ENCODE measurements at places on chromosomes 2 and 18.

- H3K36me3 ChIP-seq, result no peaks in the 10 kb centered on the region
- H3K4me3 ChIP-seq, result no peak overlapping the region
- no peaks in the 10 kb centered on the region for H3K4me1 ChIP-seq
- peaks cover 2% of the 10 kb centered on the region for H3K27me3 ChIP-seq
- H3K27ac ChIP-seq, result no peak overlapping the region
Observed at GRCh38 chr2:59034837-59035236, 793.7 kb upstream of the FANCL start.

DNA sequence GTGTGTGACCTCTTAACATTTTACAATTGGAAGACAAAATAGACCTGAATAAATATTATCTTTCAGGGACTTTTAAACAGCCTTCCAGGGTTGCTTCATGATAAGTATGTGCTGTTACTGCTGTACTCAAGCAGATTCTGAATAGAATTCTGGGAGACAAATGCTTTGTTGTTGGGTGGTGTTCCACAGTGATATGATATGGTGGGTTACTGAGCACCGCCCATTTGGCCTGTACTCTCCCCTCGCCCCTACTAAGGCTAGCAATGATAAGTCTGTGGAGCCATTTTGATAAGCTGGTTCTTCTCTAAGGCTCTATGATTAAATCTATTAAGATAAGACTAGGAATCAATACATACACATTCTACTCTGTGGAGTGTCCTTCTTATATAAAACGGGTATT lies 89.8 kb upstream of the ITGA4 start:
- H3K36me3 ChIP-seq, result no peaks in the 10 kb centered on the region
- no peak for DNase-seq
- H3K4me3 ChIP-seq, result no peak overlapping the region
- no peaks in the 10 kb centered on the region for H3K27me3 ChIP-seq
- peaks cover 13% of the 10 kb centered on the region for H3K4me1 ChIP-seq

DNA sequence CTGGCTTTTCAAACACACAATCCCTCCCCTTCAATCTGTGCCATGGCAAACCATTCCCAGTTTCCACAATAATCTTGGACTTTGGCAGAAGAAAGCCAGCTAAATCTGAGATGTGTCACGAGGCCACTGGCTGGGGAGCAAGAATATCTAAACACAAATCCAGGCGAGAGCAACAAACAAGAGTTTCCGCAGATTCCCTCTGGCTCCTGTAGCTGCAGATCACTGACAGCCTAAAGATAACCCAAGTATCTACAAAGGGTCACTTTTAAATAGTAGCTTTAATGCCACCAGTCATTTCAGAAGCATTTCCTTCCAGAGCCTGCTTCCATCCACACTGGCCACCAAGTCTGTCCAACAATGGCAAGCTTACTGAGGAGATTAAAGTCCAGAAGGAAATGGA lies 86.9 kb downstream of the ACVR1 start:
- no peak overlapping the region for H3K4me3 ChIP-seq
- DNase-seq, result no peak
- H3K36me3 ChIP-seq, result peaks cover 7% of the 10 kb centered on the region
- peaks cover 28% of the 10 kb centered on the region for H3K4me1 ChIP-seq

DNA sequence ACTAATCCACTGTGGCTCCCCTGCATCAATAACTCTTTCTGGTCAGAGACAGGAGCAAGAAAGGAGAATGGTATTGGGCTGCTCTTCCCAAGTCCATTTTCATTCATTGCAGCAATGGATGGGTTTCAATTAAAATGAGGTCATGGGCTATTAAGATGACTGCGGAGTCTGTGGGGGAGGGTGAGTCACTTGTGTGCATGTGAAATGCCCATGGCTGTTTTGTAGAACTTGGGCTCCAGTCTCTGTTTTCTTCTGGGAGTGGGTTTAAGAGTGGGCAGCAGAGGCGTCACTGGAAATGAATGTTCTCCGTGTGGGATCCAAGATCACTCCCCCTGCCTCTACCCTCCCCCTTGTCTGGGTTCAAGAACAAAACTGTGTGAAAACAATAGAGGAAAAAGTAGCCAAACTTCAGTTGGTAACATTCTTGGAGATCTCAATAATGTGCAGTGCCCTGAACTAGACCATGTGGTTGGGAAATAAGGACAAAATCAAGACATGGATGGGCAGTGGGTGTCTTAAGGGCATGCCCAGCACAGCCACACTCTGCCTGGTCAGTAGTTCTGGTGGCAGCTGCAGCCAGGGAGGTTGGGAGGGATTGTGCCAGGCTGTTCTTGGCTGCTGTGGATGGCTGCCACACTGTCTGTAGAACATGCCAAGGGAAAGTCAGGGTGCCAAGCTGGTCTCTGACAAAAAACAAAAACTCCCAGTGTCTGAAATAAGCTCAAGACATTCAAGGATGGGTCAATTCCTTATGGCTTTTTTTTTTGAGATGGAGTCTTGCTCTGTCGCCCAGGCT lies 68.2 kb upstream of the CXCR4 start:
- no peaks in the 10 kb centered on the region for H3K27me3 ChIP-seq
- H3K4me1 ChIP-seq, result no peaks in the 10 kb centered on the region
- no peak overlapping the region for H3K4me3 ChIP-seq
- H3K36me3 ChIP-seq, result no peaks in the 10 kb centered on the region

GRCh38 chr18:48875942-48876511 lies 74.7 kb downstream of the SMAD7 start:
- H3K4me1 ChIP-seq, result peaks cover 6% of the 10 kb centered on the region
- H3K27me3 ChIP-seq, result no peaks in the 10 kb centered on the region
- DNase-seq, result no peak
- H3K4me3 ChIP-seq, result no peak overlapping the region
- H3K36me3 ChIP-seq, result no peaks in the 10 kb centered on the region
- no peak overlapping the region for H3K27ac ChIP-seq

GRCh38 chr2:235366390-235366789 lies 127.5 kb upstream of the AGAP1 start:
- no peaks in the 10 kb centered on the region for H3K36me3 ChIP-seq
- no peak overlapping the region for H3K4me3 ChIP-seq
- H3K27ac ChIP-seq, result no peak overlapping the region

- H3K4me3 ChIP-seq, result no peak overlapping the region
- no peak overlapping the region for H3K27ac ChIP-seq
Observed at GRCh38 chr2:142531377-142531776, 346.1 kb upstream of the KYNU start.

DNA sequence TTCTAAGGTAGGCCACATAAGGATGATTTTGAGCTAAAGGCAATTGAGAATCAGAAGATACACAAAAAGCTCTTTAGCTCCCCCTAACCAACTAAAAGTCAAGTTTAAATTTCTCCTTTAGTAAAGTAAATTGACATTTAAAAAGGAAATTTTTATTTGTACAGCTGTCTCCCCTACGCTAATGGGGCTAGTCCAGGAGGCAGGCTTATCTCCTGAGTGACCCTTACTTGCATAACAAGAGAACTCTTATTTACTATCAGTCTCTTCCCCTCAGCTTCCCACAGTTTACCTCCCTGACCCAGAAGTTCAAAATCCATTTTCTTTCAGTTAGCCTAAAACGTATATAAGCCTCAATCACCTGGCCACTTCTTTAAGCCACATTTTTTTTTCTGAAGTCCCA lies 1002.8 kb upstream of the NRXN1 start:
- no peak for DNase-seq
- no peak overlapping the region for H3K4me3 ChIP-seq

GRCh38 chr2:142425551-142425950 lies 294.7 kb upstream of the LRP1B start:
- H3K36me3 ChIP-seq, result no peaks in the 10 kb centered on the region
- H3K4me1 ChIP-seq, result no peaks in the 10 kb centered on the region
- H3K27me3 ChIP-seq, result no peaks in the 10 kb centered on the region
- H3K4me3 ChIP-seq, result no peak overlapping the region

DNA sequence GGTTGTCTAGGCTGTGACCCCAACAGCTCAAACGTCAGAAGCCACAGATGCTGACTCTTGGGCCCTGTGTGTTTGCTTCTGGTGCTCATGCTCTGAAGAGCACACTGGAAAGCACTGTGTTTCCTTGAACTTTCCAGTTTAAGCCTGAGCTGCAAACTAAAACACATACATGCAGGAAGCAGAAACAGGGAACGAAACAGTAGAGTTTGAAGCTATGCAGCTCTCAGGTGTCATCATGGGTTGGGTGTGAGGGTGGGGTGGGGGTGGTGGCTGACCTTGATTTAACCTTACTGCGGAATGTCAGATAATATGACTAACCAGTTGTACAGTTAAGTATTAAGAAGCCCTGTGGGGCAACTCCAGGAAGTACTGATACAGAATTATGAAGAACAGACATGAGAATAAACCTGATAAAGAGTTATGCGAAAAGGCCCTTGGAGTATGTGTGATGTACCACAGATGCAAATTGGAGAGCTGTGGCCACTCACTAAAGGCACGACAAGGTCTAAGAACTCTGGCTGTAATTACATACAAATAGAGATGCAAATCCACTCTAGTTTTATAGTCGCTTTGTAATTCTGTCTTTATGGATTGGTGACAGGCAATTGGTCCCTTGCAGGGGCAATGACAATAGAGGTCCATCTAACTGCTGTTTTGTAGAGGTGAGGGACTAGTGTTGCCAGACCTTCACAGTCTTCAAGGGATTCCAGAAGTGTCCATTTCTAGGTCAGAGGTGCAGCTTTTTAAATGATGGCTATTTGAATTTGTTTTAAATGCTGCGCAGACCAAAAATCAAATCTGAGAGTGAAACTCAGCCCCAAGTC lies 273.1 kb downstream of the NAPG start:
- DNase-seq, result no peak
- no peak overlapping the region for H3K27ac ChIP-seq
- H3K36me3 ChIP-seq, result no peaks in the 10 kb centered on the region
- H3K4me3 ChIP-seq, result no peak overlapping the region
- no peaks in the 10 kb centered on the region for H3K4me1 ChIP-seq

DNA sequence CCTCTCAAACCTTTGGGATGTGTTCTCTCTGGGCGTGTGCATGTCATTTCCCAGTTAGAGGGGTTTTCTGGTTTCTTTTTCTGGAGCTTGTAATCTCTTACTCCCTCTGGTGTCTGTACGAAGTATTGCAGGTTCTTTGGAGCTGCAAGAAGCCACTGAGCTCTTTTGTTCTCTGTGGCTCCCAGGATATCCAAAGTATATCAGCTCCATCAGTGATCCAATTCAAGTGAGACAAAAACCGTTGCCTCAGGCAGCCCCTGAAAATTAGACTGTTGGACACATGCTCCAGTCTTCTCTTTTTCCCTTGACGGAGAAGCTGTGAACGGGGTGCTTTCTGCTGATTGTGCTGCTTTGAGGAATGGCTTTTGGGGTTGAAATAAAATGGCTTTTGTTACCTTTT lies 59.0 kb upstream of the LDLRAD4 start:
- H3K27me3 ChIP-seq, result no peaks in the 10 kb centered on the region
- H3K27ac ChIP-seq, result no peak overlapping the region
- H3K4me1 ChIP-seq, result peaks cover 3% of the 10 kb centered on the region
- H3K36me3 ChIP-seq, result peaks cover 8% of the 10 kb centered on the region
- DNase-seq, result peak; percentile 34
- H3K4me3 ChIP-seq, result no peak overlapping the region

GRCh38 chr2:142484111-142484510 lies 353.3 kb upstream of the LRP1B start:
- no peak overlapping the region for H3K27ac ChIP-seq
- H3K27me3 ChIP-seq, result no peaks in the 10 kb centered on the region
- H3K36me3 ChIP-seq, result no peaks in the 10 kb centered on the region
- no peak overlapping the region for H3K4me3 ChIP-seq
- no peaks in the 10 kb centered on the region for H3K4me1 ChIP-seq

GRCh38 chr2:100367163-100367562 lies 44.9 kb upstream of the LONRF2 start:
- H3K27me3 ChIP-seq, result peaks cover 6% of the 10 kb centered on the region
- no peak for DNase-seq
- no peak overlapping the region for H3K4me3 ChIP-seq
- H3K27ac ChIP-seq, result no peak overlapping the region

GRCh38 chr2:190663348-190663747 lies 14.5 kb downstream of the NAB1 start:
- H3K27ac ChIP-seq, result no peak overlapping the region
- H3K4me1 ChIP-seq, result peaks cover 43% of the 10 kb centered on the region
- H3K27me3 ChIP-seq, result no peaks in the 10 kb centered on the region
- no peak for DNase-seq
- H3K4me3 ChIP-seq, result no peak overlapping the region

DNA sequence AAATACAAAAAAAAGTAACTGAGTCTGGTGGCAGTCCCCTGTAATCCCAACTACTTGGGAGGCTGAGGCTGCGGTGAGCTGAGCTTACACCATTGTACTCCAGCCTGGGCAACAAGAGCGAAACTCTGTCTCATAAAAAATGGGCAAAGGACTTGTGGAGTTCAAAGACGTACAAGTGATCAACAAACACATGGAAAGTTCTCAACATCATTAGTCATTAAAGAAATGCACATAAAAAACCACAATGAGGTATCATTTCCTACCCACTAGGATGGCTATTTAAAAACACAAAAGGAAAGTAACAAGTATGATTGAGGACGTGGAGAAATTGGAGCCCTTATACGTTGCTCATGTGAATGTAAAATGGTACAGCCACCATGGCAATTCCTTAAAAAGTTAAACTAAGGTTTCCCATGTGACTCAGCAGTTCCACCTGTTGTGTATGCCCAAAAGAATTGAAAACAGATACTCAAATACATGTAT lies 52.3 kb downstream of the RAB10 start:
- no peak overlapping the region for H3K4me3 ChIP-seq
- no peak for DNase-seq
- H3K27me3 ChIP-seq, result no peaks in the 10 kb centered on the region
- H3K4me1 ChIP-seq, result peaks cover 40% of the 10 kb centered on the region
- H3K27ac ChIP-seq, result no peak overlapping the region

DNA sequence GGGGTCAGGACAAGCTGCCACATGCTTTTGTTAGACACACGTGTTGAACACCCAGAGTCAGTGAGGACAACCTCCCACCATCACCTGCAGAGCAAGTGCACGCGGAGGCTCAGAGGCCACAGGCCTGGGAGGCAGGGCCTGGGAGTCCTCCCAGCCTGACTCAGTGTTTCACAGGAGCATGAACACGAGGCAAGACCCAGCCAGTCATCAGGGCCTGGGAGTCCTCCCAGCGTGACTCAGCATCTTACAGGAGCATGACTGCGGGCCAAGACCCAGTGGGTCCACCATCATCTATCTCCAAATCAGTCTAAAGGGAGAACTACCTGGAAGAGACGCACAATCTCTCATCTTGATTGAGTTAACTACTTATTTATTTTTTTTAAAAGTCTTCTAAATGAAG lies 112.6 kb upstream of the PXDN start:
- peaks cover 7% of the 10 kb centered on the region for H3K4me1 ChIP-seq
- no peaks in the 10 kb centered on the region for H3K36me3 ChIP-seq
- no peak overlapping the region for H3K27ac ChIP-seq
- peaks cover 31% of the 10 kb centered on the region for H3K27me3 ChIP-seq

- no peak for DNase-seq
- H3K36me3 ChIP-seq, result no peaks in the 10 kb centered on the region
- H3K4me3 ChIP-seq, result no peak overlapping the region
Observed at GRCh38 chr2:7242189-7242867, 325.1 kb downstream of the RNF144A start.

GRCh38 chr2:62181843-62182242 lies 14.1 kb upstream of the B3GNT2 start:
- H3K4me3 ChIP-seq, result no peak overlapping the region
- no peaks in the 10 kb centered on the region for H3K36me3 ChIP-seq
- H3K27ac ChIP-seq, result no peak overlapping the region
- no peak for DNase-seq
- H3K4me1 ChIP-seq, result peaks cover 4% of the 10 kb centered on the region
- H3K27me3 ChIP-seq, result no peaks in the 10 kb centered on the region

Data from activated naive CD4-positive, alpha-beta T cell treated with anti-CD3 and anti-CD28 coated beads for 36 hours (primary cell).